ENCODE measurements at places on chromosomes 13 and 19. TPM values are rescaled to one million over a fixed set of nuclear protein-coding genes. Genes with fewer than 3 reads are reported as not detected.

Gene COG3
- total RNA-seq, result 39.3 TPM

Gene NCAN
- total RNA-seq, result 238 TPM

Gene LGI4
- 5.2 TPM for total RNA-seq

Gene PEX11G
- total RNA-seq, result 0.25 TPM

Gene ZSCAN4
- not detected for total RNA-seq

Gene ITGBL1
- 2.2 TPM for total RNA-seq

Gene THSD1
- 6.9 TPM for total RNA-seq

Gene PDX1
- not detected for total RNA-seq

Gene LILRB2
- total RNA-seq, result 0.25 TPM

Gene PCDH17
- total RNA-seq, result 84.8 TPM

Gene LRG1
- total RNA-seq, result 0.25 TPM

Gene CLEC11A
- 2.0 TPM for total RNA-seq

Gene PRTN3
- total RNA-seq, result 1.5 TPM

Gene IGSF23
- not detected for total RNA-seq

Gene SLAIN1
- 289 TPM for total RNA-seq

Gene PABPC3
- total RNA-seq, result 0.25 TPM

Gene FAM216B
- total RNA-seq, result 0.74 TPM

Gene C5AR1
- total RNA-seq, result 0.25 TPM

Gene KCNN1
- total RNA-seq, result 15.0 TPM

Gene TRPC4
- total RNA-seq, result 14.8 TPM

Gene DMKN
- 0.49 TPM for total RNA-seq

Gene ZNF443
- 11.3 TPM for total RNA-seq

Gene NKPD1
- 0.49 TPM for total RNA-seq

Gene ZNF446
- total RNA-seq, result 9.6 TPM

Gene CLASRP
- 6.6 TPM for total RNA-seq

Gene ZNF135
- total RNA-seq, result 9.8 TPM

Gene KLK12
- total RNA-seq, result not detected

Gene TBXA2R
- 0.25 TPM for total RNA-seq

Gene PTGER1
- total RNA-seq, result not detected

Gene KLF2
- 3.0 TPM for total RNA-seq

Gene KCNN4
- 0.49 TPM for total RNA-seq

Gene ICAM5
- total RNA-seq, result 5.4 TPM

Gene RELB
- total RNA-seq, result 0.74 TPM

Gene KLK3
- total RNA-seq, result not detected

Gene HPN
- not detected for total RNA-seq

Gene PSG3
- not detected for total RNA-seq

Gene SELENOV
- total RNA-seq, result not detected

Gene PRODH2
- not detected for total RNA-seq

Gene DNAAF3
- 0.49 TPM for total RNA-seq

Gene IGFL2
- total RNA-seq, result not detected

Gene KLK15
- not detected for total RNA-seq

Gene PEPD
- total RNA-seq, result 15.0 TPM

Gene SMIM44
- not detected for total RNA-seq

Gene ZNF17
- total RNA-seq, result 27.3 TPM

Data from temporal lobe (tissue), 4 donors.